GM12892 (cell line): ENCODE measurements at places on chromosomes 7 and 10.

DNA sequence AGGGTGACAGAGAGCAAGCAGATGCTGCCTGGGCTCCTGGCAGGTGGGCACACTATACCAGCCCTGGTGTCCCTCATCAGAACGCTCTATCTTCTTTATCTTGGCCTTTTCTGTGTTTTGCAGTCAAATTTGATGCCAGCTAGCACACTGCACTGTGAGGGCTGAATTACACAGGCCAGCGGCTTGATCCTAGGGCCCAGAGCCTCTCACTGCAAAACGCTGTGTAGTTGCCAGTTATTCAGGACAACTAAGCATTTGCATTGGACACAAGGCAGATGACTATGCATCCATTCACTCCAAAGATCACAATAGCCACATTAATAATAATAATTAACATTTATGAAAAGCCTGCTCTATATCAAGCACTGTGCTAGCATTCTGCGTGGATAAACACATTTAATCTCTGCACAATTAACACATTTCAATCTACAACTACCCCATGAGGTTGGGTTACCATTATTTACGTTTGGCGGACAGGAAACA lies 100.3 kb downstream of the PAXIP1 start:
- DNase-seq, result no peak

DNA sequence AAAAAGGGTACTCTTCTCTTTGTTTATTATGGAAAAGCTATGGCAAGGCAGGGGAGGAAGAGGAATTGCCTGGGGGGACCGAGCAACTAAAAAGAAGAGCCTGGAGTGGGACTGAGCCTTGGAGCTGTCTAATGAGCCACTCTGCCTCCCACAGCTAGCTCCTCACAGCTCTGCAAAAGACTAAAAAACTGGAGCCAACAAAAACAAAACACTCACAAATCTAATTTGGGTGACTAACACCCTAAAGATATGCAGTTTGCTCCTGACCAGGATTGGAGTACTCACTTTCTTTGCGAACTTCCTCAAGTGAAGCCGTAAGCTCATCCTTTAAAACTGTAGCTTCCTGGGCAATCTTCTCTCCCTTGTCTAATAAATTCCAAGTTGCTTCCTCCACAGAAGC lies 89.4 kb downstream of the CTNNA3 start:
- DNase-seq, result no peak

DNA sequence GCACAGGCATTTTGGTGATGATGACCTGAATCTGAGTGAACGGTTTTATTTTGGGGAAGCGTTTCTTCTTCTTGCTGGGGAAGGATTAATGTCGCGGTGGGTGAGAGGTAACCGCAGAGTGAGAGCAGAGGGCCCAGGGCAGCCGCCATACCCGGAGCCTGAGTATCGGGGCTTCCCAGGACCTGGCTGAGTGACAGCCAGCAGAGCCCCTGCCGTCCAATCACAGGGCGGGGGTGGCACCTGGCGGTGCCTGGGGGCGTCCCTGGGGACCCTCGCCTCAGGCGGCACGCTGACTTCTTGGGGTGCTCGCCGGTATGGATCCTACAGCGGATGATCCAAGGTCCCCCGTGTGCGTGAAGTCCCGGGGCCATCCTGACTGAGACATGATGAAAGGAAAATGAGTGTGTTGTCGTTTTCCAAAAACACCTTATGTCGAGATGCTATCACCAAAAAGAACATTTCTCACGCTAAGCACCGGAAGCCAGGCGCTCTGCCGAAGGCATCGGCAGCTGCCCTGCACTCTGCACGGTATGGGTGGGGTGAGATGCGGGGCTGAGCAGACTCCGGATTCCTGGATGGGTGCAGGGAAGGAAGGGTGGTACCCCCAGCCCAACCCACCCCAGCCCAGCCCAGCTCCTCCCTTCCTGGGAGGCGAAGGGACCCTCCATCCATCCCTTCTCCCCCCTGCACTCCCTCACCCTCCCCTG lies 227.9 kb upstream of the SHH start:
- DNase-seq, result no peak

- no peak for DNase-seq
Measured at GRCh38 chr7:154416714-154417113, 364.5 kb downstream of the DPP6 start.

- no peak for DNase-seq
Measured at GRCh38 chr10:125130916-125131315, 29.4 kb downstream of the CTBP2 start.

GRCh38 chr10:58514111-58514770 lies 1.6 kb downstream of the BICC1 start:
- no peak for DNase-seq

DNA sequence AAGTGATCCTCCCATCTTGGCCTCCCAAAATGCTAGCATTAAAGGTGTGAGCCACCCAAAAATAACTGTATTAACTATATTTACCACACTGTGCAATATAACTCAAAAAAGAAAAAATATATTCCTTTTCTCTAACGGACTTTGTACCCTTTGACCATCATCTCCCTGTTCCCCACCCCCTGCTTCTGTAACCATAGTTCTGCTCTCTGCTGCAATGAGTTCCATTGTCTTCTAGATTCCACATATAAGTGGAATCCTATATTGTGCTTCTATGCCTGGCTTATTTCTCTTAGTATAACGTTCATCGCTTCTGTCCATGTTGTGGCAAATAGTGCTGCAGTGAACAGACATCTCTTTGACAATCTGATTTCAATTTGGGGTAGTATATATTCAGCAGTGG lies 4.2 kb downstream of the TMEM248 start:
- DNase-seq, result no peak

- no peak for DNase-seq
Measured at GRCh38 chr7:100532165-100533022, 6.6 kb upstream of the AGFG2 start.

- no peak for DNase-seq
Measured at GRCh38 chr10:102611514-102612087, 32.7 kb upstream of the TRIM8 start.

- DNase-seq, result no peak
Measured at GRCh38 chr7:123901101-123901500, 23.9 kb upstream of the SPAM1 start.

DNA sequence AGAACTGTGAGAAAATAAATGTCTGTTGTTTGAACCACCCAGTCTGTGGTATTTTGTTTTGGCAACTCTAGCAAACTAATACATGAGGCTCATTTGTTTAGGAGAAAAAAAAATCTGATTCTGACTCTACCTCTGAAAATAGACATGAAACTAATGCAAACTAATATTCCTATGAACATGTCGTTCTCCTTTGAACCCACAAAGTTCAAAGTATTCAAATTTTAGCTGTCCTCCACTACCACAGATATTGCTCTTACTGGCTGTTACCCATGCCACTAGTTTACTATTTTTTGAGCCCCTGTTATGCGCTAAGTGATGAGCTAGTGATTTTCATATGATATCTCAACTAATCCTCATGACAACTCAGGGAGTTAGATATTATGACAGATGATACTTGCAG lies 58.8 kb upstream of the ZNF804B start:
- DNase-seq, result no peak
